ENCODE measurements at places on chromosomes 7 and 10.
A peak's percentile ranks its signal among the peaks of the same experiment; 100 is the strongest.

DNA sequence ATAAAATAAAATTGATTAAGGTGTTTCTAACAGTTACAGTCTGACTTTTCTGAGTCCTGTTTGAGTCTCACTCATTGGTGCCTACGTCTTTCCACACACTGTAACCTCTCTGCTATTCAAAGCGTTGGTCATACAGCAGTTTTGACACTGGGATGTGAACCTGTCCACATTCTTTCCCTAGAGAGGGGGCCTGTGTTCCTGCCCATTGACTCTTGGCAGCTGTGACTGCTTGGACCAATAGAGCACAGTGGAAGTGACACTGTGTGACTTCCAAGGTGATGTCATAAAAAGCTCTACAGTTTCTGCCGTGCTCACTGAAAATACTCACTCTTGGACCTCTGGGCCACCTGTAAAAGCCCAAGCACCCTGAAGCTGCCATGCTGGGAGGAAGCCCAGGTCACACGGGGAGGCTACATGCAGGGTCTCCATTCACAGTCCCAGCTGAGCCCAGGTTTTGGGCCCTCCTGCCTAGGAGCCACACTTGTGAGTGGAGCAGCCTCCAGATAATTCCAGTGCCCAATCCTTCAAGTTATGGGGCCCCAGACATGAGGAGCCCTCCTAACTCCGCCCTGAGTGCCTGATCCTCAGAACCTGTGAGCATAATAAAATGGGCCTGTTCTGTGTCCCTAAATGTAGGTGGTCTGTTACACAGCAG, 704 bp upstream of the ANTXRL start:
- no peak for DNase-seq

DNA sequence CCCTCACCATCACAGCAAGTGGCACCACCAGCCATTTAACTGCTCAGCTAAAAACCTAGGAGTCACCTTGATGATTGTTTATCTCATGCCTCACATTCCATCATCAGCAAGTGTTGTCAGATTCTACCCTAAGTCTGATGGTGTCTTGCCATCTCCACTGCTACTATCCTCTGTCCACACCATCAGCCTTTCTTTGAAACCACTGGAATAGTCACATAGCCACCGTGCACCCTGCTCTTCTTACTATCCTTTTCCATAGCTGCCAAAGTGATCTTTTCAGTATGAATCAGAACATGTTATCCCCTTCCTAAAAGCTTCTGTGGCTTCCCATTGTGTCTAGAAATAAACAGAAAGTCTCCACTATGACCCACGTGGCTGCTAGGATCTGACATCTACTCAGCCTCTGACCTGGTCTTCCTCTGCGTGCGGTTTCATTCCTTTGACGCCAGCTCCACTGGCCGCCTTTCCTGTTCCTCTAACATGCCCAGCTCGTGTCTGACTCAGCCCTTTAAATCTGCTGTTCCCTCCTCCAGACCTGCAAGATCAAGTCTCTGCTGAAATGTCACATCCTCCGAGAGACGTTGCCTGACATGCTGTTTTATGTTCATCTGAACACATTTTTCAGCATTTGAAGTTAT, 16.5 kb upstream of the CHN2 start:
- no peak for DNase-seq

- DNase-seq, result no peak
Observed at GRCh38 chr7:158539711-158540146, 47.9 kb downstream of the PTPRN2 start.

DNA sequence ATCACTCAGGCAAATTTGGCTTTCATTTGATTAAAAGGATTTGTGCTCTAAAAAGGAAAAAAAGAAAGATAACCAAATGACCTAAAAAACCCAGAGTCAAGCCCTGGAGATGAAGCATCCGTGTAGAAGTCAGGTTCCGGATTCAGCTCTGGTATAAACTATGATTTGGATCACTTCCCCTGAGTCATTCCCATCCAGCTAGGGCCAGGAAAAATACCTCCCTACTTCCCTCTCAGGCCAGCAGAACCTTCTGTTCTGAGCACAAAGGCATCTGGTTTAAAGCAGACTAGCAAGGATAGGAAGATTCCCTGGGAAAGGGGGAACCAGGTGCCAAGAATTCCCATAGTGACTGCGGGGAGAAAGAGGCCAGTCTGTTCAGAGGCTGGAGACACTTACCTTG, 25.7 kb upstream of the NDST2 start:
- peak; percentile 49 for DNase-seq

- DNase-seq, result no peak
Observed at GRCh38 chr7:132575982-132576720, at the start of gene PLXNA4. Gene PLXNA4 (minus strand): TSS chr7:132576470. CDS start chr7:132508693, 67,777 bp downstream.

GRCh38 chr10:123512901-123513775, 153.0 kb upstream of the GPR26 start:
- DNase-seq, result no peak

GRCh38 chr7:64890761-64891362, 12.2 kb upstream of the ZNF273 start:
- no peak for DNase-seq

DNA sequence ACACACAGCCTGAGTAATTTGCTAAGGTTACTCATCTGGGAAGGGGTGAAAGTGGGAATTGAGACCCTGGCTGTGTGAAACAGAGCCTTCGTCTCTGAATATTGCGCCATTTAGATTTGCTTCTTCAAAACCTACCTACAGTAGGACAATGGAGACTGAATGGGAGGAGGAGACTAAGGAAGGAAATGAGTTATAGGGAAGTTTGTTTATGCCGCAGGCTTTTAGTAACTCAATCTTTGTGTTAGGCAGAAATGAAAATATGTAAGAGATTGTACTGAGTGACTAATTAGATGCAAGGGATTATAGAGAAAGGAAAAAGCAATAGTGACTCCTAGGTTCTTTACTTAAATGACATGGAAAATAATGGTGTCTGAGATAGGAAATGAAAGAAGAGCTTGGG, 80.2 kb downstream of the KCND2 start:
- DNase-seq, result no peak

DNA sequence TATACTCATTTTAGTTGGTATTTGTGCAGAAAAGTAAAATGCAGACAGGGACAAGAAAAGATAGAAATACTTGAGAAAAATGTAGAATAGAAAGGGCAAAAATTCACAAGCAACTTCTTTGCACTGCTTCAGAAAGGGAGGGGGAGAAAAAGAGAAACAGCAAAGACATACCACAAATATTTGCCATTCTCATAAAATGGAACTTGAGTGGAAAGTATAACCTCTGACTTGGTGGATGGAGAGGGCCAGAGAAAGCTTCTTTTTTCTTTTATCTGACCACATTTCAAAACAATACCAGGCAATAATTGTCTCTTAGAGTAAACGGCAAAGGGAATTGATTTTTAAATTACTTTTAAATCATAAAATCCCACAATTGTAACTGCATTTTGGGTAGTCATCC, 35.8 kb upstream of the TRUB1 start:
- DNase-seq, result no peak

DNA sequence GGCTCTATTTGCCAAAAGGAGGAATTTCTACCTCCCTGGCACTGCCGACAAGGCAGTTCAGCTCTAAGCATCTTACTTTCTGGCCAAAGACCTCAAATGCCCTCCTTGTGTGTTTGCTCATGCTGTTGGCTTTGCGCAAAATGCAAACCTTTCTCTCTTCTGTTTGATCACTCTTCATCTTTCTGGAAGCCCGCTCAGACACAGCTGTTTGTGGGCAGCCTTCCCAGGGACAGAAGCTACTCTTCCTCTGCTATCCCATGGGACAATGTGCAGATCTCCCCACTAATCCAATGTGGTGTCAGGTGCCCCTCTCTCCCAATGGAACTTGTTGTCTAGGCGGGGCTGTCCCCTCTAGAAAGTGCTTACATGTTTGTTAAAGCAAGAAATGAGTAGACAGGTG, 278.7 kb downstream of the CCSER2 start:
- no peak for DNase-seq

DNA sequence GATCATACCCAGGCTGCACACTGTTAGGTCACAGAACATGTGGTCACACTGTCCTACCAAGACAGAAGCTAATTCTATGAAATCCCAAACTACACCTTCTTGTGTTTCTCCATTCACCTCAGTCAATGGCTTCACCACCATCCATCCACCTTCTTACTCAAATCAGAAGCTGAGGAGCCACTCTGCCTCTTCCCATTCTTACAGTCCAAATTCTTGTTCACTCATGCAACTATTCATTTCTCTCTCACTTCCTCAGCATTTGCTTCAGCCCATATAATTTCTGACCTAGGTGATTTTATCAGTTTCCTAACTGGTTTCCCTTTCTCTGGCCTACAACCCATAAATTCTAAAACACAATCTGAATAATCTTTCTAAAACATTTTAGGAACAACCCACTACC, 229.2 kb downstream of the LRRN3 start:
- no peak for DNase-seq

GRCh38 chr7:13912715-13913278, 76.7 kb downstream of the ETV1 start:
- DNase-seq, result no peak

DNA sequence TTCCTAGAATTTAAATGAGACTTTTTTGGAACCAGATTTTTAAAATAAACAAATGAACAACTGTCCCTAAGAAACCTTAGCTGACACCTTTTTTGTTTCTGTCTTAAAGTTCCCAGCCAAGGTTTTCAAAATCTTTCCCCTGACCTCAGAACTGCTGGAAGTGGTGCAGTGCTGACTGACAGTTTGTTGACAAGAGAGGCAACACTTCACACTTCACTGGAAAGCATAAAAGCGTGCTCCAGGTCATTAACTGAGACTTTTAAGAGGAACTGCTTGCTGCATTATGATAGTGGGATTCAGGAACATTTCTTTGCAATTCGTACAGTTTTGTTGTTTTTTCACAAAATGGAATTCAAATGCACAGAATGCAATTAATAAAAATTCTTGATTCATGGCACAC, 36.2 kb downstream of the SYPL1 start:
- peak; percentile 38 for DNase-seq

- DNase-seq, result no peak
Observed at GRCh38 chr7:5574770-5575269, 151.2 kb upstream of the TNRC18 start.

GRCh38 chr10:48705401-48705938, 20.8 kb downstream of the WDFY4 start:
- no peak for DNase-seq

DNA sequence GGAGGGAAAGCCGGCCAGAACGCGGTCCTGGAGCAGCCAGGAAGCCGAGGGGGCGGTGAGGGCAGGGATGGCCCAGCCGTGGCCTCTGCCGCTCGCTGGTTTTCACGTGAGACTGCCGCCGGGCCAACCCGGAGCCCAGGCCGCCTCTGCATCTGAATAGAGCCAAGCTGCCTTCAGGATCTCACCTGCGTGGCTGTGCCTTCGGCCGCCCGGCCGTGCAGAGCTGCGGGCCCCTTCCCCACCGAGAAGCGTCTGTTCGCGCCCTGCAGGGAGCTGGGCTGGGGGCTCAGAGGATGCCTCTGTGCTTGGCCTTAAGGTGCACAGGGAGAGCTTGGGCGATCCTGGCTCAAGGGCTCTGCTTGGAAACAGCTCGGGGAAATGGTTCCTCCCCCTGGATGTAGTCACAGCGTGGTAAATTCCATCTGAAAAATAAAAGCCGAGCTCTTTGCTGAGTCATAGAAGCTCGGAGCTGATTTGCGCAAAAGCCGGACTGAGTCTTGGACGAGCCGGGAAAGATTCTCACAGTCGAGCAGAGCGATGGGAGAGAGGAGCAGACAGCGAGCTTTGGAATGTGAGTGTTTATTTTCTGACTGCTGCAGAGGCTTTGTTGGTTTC, at the start of gene JAKMIP3:
Gene JAKMIP3, plus strand, starts transcription at position 456 of the 615 bp plus-strand sequence. CDS start 38,863 bp downstream, outside the sequence.
- DNase-seq, result peak; percentile 89

DNA sequence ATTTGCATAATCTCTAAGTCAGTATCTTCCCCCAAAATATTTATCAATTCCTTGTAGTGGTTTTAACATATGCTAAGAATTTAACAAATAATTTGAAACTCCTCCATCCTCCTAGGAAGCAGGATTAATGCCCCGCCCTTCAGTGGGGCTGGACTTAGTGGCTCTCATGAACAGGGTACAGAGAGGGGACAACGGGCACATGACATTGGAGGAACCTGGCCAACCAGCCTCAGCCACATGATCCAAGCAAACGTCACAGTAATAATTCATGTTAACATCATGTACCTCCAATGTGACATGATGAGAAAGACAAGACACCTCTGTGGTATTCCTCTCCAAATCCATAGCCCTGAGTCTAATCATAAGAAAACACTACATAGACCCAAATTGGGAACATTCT, 50.5 kb downstream of the NUDCD3 start:
- DNase-seq, result no peak

DNA sequence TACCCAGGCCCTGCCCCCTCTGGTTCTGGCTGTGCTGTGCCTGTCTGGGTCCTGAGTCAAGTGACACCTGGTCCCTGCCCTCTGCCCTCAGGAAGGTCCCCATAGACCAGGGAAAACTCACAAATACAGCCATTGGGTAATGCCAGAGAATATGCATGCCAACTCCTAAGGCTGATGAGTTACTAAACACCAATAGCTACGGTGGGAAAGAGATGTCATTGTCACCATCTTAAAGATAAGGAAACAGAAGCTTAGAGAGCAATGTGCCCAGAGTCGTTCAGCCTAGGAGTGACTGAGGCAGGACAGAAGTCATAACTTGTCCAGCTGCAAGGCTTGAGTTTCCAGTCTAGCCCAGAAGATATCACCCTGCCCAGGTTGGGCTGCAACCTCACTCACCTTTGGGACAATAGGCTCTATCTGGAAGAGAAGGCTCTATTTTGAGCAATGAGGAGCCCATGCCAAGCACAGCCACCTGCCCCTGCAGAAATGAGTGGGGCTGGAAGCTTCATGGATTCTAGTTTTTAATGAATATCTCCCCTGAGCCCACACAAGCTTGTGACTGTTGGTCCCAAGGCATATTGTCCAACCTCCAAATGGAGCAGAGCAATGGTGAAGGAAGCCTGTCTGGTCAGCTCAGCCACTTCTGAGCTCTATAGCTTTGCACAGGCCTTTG, 42.6 kb downstream of the ZNF273 start:
- DNase-seq, result no peak

DNA sequence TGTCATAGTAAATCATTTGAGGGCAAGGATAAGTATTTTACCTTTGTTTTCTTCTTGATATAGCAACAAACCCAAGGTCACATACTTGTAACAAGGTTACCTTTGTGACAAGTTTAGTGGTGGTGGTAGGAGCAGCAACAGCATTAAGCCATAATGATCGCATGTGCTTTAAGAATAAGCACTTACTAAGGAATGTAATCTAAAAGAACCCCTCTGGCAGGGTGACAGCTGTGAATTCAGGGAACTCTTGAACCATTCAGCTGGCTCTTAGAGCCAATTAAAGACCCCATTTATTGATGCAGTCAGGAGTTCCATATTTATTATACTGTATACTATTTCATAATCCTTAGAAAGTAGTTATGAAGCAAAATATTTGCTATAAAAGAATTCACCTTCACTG, 370.8 kb downstream of the EXOC4 start:
- no peak for DNase-seq

GRCh38 chr7:2864999-2865670, 21.0 kb upstream of the GNA12 start:
- peak; percentile 50 for DNase-seq

DNA sequence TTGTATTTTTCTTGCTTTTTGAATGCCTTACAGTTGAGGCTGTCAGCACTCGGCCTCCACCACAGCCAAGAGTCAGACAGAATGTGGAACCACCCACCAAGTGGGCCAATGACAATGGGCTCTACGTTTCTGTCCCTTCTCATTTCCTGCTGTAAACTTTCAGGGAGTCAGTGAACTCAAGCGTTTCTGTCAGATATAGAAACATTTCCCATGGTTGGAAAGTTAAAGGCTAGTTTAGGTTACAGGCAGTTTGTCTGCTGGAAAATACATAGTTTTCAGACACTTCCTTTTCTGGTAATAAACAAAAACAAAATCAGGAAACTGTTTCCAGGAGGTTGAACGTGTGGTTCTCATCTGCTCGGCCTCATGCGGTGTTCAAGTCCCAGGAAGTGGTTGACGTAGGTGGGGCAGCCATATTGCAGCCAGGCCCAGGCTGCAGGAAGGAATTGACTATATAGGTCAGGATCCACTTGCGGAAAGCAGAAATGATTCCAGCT, 245.1 kb downstream of the CAMK1D start:
- DNase-seq, result no peak

All from Caki2 (cell line).